ENCODE measurements at places on chromosomes 5 and 9.

DNA sequence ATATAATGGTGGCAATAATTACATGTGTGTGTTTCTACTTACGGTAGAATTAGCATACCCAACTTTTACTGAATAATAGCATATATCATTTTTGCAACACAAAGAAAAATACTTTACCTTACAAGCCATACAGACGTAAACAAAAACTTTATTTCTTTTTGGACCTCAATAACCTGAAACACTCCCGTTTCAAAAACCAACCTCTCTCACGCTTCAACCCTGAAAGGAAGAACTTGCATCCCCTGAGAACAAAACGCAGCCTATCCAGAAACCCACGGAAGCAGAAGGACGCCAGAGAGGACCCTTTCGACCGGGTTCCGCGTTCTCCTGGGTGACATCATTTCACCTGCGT lies at the start of gene RNF38:
Gene RNF38 (minus strand): TSS at position 290 of the 352 bp plus-strand sequence. CDS start 161 bp downstream, at position 129.
- DNase-seq, result no peak

DNA sequence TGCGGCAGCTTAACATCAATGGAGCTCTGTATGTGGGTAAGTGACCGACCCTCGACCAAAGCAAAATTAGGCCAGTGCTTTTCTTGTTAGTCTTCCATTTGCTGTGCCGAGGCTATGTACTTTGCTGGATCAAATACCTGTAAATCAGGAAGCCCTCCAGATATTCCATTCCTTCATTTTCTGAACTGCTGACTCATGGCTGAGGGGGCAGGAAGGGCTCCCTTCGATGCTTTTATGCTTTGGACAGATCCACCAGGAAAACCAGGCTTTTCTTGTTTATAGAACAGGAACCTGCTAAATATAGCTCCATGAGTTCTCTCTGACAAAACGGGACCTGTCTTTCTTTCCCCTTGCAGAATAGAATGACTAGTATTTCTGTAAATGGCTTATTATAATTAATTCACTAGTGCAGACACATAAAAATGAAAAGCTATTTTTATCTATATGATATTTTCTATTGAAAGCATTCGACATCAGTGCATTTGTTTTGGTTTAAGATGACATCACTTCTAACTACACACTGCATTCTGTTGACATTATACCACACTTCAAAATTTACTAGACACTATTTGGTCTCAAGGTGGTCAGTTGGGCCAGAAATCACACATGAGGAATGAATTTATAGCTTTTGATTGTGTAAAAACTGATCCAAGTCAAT lies 93.3 kb downstream of the LIFR start:
- no peak for DNase-seq

- no peak for DNase-seq
Observed at GRCh38 chr5:68141494-68141893, 74.1 kb upstream of the PIK3R1 start.

GRCh38 chr5:60701321-60701968 lies 1.5 kb upstream of the DEPDC1B start:
- no peak for DNase-seq

- DNase-seq, result no peak
Observed at GRCh38 chr5:137659209-137659608, 76.7 kb downstream of the KLHL3 start.

GRCh38 chr5:111583758-111584203 lies 71.4 kb upstream of the STARD4 start:
- DNase-seq, result no peak

- no peak for DNase-seq
Observed at GRCh38 chr5:73178265-73178664, 5.3 kb downstream of the TMEM174 start.

DNA sequence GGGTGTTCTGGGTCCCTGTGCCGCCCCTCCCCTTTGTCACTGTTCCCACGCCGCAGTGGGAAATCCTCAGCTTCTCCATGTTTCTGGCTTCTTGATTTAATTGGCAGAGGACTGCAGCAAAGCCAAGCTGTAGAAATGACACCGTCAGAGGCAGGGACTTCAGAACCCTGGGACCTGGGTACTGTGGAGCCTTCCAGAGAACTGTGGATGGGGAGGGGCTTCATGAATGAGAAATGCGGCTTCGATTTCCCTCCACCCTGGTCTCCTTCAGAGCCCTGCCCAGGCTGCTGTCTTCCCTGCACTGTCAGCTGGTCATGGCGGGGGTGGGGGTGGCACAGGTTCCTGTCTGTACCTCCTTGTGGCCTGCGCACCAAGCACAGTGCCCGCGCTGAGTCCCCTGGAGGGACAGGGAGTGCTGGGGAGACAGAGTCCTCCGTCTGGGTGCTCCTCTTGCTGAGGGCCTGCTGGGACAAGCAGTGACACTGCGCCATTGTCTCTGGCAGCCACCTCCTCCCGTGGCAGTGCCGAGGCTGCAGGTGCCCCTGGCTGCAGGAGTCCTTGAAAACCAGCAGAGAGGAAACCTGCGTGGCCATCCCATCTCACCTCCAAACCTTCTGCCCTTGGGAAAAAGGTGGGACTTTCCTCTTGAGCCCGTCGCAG lies 47.2 kb downstream of the COL5A1 start:
- DNase-seq, result no peak

GRCh38 chr5:171342362-171343111 lies 33.5 kb downstream of the TLX3 start:
- peak; percentile 69 for DNase-seq

- DNase-seq, result no peak
Observed at GRCh38 chr9:114300153-114300845, 22.6 kb upstream of the ORM1 start.

DNA sequence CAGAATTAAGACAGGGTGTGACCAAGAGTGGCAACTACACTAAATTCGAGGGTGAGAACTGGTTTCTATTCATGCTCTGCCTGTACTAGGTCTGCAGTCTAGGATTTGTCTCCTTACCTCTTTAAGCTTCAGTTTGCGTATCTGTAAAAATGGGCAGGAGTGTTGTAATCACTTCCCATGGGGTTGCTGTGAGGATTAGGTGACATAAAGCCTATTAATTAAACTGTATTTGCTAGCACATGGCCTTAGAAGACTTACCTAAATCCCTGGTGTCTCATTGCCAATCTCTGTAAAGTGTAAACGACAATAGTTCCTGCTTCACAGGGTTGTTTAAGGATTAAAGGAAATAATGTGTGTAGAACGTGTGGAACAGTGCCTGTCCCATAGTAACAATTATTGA lies 193.6 kb downstream of the DRD1 start:
- peak; percentile 91 for DNase-seq

DNA sequence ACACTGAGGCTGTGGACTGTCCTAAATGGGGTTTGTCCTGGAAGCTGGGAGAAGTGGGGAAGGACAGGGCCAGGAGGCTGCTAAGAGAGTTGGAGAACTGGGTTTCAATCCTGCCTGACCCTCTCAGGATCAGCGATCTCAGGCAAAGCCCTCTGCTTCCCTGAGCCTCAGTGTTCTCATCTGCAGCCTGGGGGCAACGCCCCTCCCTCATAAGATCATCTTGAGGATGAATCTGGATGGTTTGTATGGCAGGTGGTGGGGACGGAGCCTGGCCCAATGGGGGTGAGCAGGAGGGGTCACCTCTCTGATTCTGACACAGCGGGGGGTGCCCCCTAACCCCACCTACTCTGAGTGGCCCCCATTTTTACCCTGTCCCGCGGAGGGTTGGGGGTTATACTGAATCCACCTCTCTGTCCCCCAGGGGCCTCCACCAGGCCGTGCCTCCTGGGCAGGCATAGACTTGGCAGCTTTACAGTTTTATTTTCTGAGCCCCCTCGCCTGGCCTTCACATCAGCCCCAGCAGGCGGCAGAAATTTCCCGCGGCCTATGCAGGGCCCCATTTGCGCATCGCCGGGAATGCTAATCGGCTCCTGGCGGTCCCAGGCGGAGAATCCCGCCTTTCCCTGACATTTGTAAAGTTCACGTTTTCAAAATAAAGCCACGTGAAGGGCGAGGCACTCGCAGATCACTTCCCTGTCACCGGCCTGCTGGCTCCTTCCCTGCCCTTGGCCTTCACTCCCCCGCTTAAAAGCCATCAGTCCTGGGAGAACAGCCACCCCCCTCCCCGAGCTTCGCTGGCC lies 17.8 kb upstream of the LAMC3 start:
- DNase-seq, result no peak

DNA sequence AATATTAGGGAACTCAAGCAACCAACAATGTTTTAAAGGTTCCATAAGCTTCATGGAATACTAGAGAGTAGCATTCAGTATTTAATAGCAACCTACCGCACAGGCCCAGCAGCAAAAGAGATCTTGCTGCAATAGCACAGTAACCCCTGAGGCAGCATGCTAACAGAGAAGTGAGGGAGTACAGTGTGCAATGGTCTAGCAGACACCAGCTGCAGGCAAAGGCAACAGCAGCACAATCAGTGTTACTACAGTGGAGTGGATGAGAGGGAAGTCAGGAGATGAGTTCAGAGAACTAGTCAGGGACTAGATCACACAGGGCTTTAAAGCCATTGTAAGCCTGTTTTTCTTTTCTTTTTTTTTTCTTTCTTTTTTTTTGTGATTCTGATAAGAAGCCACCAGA lies 2.8 kb downstream of the TICAM2 start:
- DNase-seq, result no peak

DNA sequence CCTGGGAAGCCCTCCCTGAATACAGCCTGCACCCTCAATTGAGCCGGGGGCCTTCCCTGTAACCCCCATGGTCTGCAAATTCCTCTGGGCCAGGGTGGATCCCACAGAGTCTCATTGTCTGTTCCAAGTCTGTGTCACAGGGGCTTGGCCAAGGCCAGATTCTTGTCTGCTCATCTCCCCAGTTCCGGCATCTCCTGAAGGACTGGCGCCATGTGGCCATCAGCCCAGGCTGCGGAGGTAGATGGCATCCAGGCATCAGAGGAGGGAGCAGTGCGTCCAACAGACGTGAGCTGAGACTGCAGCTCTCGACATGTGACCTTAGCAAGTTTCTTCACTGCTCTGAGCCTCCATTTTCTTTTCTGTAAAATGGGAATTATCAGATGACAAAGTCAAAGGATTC lies 37.3 kb upstream of the RPL26L1 start:
- no peak for DNase-seq

DNA sequence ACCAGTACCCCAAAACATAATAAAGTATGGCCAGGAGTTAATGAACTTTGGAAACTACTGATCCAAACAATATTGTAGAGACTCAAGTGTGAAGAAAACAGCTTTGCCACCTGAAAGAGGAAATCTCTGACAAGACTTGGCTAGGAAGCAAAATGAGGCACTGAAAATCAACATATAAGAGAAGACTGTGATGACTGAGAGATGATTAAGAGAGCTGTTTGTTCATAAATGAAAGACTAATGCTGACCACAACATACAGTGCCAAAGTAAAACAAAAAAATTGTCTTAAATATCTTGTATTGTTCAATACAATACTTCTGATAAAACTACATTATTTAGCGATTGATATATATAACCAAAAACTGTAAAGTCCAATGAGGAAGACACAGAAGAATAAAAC lies 7.2 kb downstream of the RC3H2 start:
- DNase-seq, result no peak

- DNase-seq, result peak; percentile 2
Observed at GRCh38 chr5:57442080-57442839, 40.4 kb downstream of the ACTBL2 start.

DNA sequence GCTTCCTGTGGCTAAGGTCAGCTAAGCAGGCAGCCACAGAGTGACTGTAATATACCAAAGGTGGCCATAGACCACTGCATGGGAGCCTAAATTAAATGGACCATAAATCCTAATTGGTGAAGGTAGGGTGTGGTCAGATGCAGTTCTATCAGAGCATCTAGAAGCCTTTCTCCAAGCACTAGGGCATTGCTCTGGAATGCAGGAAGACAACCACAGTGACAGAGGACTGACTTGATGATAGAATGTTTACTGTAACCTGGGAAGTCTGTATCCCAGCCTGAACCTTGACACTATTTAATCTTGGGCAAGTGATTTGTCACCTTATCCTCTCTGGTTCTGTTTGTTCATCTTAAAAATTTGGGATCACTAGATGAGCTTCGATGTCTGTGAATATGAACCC lies 2.3 kb downstream of the FBXO38 start:
- no peak for DNase-seq

DNA sequence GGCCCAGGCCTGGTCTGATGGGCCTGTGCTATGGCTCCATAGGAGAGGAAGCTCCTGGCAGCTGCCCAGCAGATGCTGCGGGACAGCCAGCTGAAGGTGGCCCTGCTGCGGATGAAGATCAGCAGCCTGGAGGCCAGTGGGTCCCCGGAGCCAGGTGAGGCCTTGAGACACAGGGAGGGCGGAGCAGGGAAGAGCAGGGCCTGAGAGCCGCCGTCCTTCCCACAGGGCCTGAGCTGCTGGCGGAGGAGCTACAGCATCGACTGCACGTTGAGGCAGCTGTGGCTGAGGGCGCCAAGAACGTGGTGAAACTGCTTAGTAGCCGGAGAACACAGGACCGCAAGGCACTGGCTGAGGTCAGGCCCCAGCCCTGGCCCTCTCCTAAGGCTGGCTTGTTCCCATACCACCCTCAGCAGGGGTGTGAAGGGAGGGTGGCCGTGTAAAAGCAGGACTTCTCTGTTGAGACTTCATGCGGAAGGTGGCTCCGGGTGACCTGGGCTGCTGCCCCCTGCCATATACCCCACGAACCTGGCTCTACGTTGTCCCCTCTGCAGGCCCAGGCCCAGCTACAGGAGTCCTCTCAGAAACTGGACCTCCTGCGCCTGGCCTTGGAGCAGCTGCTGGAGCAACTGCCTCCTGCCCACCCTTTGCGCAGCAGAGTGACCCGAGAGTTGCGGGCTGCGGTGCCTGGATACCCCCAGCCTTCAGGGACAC lies 4.5 kb downstream of the PKN3 start:
- DNase-seq, result no peak

GRCh38 chr5:1522601-1523479 lies 920 bp downstream of the LPCAT1 start:
- DNase-seq, result peak; percentile 41

DNA sequence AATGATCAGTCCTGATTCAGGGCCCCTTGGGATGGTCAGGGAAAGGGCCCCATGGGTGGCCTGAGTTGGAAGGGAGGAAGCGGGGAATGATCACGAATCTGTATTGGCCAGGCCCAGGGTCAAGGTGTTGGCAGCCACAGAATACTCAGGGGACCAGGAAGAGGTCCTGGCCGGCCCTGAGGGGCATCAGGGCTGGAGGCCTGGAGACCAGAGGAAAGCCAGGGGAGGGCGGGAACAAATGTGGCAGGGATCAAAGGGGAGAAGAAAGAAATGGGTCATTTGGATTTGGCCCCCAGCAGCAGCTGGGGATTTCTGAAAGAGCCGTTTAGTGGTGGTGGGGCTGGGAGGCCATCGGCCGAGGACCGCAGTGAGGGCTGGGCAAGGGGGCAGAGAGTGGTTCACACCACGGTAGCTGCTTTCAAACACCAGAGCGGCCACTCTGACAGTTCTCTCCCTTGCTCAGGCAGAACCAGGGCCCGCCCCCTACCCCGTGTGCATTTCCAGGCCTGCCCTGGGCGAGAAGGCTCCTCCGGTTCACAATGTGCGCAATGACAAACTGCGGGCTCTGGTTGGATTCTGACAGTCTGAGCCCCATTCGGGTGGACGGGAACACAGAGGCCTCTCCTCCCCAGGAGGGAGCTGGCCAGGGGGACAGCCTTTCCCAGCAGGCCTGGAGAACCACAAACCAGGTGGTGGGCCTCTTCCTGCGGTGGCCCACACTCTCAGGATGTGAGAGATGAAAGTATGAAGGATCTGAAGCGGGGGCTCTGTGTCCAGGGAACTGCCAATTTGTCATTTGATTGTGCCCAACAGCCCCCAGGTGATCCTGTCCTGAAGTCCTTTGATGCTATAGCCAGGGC lies 220.3 kb upstream of the IER5L start:
- DNase-seq, result no peak

Measured in NCI-H82 (cell line).